ENCODE measurements at places on chromosomes 2 and 18.

GRCh38 chr2:94986392-94986963 is 39.0 kb upstream of the MAL start:
- DNase-seq = peak; percentile 51

DNA sequence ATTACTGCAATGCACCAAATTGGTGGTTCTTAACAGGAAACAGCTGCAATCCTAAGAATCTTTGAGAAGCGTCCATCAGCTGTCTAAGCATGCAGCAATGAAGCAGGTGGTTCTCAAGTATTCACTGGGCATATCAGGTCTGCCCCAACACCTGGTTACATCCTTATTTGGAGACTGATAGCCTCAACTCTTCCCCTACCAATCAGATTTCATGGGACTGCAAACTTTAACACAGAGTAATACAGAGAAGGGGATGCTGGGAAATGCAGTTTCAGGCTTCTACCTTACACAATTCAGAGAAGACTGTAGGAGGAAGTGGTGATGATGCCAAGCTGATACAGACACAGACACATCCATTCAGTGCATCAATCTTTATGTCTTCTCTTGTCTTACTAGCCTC is 240.5 kb downstream of the BCL2 start:
- no peak for DNase-seq

GRCh38 chr2:240565333-240566202 is 2.7 kb upstream of the RNPEPL1 start:
- DNase-seq = no peak

GRCh38 chr2:54574860-54575247 is 118.7 kb downstream of the SPTBN1 start:
- DNase-seq = no peak

DNA sequence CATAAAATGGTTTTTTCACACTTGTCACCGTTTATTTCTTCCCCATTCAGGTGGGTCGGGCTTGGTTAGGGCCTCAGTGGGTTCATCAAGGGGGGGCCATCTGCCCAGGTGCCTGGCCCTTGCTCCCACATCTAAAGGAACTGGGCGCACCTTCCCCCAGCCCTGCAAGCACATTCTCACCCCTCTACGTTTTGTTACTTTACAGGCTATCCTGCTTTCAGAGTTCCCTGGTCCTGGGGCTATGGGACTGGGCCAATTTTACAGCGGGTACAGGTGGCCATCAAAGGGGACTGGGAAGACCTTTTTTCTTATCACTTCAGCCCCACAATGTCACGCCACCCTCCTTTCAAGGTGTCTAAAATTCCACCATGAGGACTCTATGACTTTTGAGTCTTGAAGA is 71.8 kb upstream of the HAAO start:
- no peak for DNase-seq

GRCh38 chr2:226837787-226838603 is 2.1 kb downstream of the RHBDD1 start:
- DNase-seq = no peak

DNA sequence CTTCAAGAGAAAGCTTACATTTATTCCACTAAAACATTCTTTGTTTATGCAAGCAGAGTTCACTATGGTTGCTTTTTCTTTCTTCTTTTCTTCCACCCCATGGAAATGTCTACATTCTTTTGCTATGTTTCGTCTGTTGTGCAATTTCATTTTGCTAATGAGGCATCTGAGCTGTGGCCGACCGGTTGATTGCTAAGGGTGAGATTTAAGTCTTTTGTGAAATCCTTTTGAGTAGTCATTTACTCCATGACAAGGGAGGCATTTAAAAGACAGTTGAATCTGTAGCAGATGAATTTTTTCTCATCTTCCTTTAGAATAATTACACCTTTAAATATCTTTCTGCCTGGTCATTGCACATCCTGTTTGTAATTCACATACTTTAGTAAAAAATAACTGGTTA is 324.1 kb upstream of the THUMPD2 start:
- no peak for DNase-seq

DNA sequence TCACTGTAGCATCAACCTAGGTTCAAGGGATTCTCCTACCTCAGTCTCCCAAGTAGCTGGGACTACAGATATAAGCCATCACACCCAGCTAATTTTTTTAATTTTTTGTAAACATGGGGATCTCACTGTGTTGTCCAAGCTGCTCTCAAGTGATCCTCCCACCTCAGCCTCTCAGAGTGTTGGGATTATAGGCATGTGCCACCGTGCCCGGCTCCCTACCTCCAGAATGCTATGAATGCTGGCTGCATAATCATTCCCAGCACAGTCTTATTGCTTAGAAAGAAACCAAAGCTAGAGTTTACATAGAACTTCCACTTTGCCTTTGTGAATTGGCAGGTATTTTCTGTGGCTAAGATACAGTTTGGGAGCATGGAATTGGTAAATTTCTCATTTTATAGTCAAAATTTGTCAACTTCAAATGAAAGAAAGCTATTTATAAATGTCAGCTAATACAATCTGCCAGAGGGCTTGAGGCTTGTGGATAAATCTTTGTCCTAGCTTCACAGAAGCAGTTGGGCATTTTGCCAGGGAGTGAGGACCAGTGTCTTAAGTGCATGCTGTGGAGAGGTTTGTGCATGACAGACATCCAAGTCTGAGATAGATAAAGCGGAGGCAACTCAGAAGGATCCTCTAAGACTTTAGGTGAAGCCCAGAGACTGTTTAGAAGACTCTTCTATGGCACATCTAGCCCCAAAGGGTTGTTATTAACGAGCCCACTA is 175.4 kb downstream of the ANTXR1 start:
- DNase-seq = no peak

DNA sequence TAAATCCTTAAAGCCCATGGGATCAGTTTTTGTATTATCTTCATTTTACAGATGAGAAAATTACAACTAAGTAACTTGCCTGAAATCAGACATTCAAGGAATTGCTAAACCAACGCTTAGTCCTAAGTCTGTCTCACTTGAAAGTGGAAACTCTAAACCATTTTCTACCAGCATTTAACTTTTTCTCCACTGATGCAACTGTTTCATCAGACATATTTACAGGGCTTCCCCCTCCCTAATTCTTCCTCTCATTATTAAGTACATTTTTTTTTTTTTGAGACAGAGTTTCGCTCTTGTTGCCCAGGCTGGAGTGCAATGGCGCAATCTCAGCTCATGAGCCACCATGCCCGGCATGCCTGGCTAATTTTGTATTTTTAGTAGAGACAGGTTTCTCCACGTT is 88.6 kb downstream of the ACVR1C start:
- DNase-seq = no peak

DNA sequence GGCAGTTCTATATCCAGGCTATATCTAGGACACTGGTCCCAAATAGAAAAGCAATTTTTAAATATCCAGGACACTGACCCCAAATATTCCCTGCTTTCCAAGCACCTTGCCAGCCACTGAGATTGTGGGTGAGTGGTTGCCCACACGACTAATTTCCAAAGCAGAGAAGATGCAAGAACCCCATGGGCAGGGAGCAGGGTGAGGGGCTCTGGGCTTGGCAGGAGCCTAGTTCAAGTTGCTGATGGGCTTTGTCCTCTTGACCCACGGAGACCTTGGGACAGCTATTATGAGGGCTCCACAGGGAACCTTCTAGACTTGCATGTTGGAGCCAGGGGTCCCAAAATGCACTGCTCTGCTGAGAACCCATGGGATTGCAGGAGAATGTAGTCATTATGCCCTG is 146.0 kb upstream of the SMAD2 start:
- no peak for DNase-seq

- DNase-seq = no peak
These were observed 98.2 kb downstream of the GAREM1 start for GRCh38 chr18:32372381-32373061.
